ENCODE measurements at places on chromosomes 5 and 9. TPM values are rescaled to one million over a fixed set of nuclear protein-coding genes. Genes with fewer than 3 reads are reported as not detected.

Gene FOXD4L4
- not detected for total RNA-seq

Gene SHC3
- under 0.01 TPM for total RNA-seq

Gene ALDOB
- total RNA-seq, result not detected

Gene RNF208
- not detected for total RNA-seq

Gene PDGFRB
- total RNA-seq, result 0.69 TPM

Gene PAIP1
- total RNA-seq, result 77.7 TPM

Gene NPR3
- total RNA-seq, result 0.05 TPM

Gene RLN2
- total RNA-seq, result not detected

Gene NTRK2
- total RNA-seq, result not detected

Gene DBH
- not detected for total RNA-seq

Gene CTNND2
- total RNA-seq, result not detected

Gene PALM2AKAP2
- total RNA-seq, result 0.05 TPM

Gene KLF9
- total RNA-seq, result 16.1 TPM

Gene SEMA5A
- total RNA-seq, result 0.13 TPM

Gene MELK
- total RNA-seq, result 46.7 TPM

Gene MCIDAS
- total RNA-seq, result not detected

Gene IFNB1
- total RNA-seq, result 0.13 TPM

Gene CDC20B
- not detected for total RNA-seq

Gene AFAP1L1
- total RNA-seq, result 72.3 TPM

Gene LCP2
- total RNA-seq, result 9.4 TPM

Gene MAN2A1
- 41.3 TPM for total RNA-seq

Gene GLRX
- total RNA-seq, result 36.0 TPM

Gene RLN1
- not detected for total RNA-seq

Gene SLC31A1
- 19.3 TPM for total RNA-seq

Gene PCDHB8
- not detected for total RNA-seq

Gene BHMT2
- total RNA-seq, result 1.6 TPM

Gene PHPT1
- total RNA-seq, result 189 TPM

Gene SLC25A2
- total RNA-seq, result 0.15 TPM

Gene SMAD5
- total RNA-seq, result 29.7 TPM

Gene RIMOC1
- total RNA-seq, result 15.1 TPM

Gene PCDHGA7
- 0.80 TPM for total RNA-seq

Gene TTC1
- 52.9 TPM for total RNA-seq

Gene HSD17B4
- 100 TPM for total RNA-seq

Gene COL15A1
- 10.0 TPM for total RNA-seq

Gene TAS2R1
- not detected for total RNA-seq

Gene FBP1
- 15.8 TPM for total RNA-seq

Gene NUTM2F
- not detected for total RNA-seq

Gene PTGES
- 0.30 TPM for total RNA-seq

Gene PHAX
- 35.2 TPM for total RNA-seq

Gene WDR38
- total RNA-seq, result not detected

Gene ANXA2R
- total RNA-seq, result 8.1 TPM

Gene MOB3B
- 0.30 TPM for total RNA-seq

Gene FAT2
- not detected for total RNA-seq

Gene FAXDC2
- 2.3 TPM for total RNA-seq

Gene F2RL1
- 5.8 TPM for total RNA-seq

Gene TSLP
- total RNA-seq, result not detected

Gene IL7R
- total RNA-seq, result 3.8 TPM

Gene LTC4S
- not detected for total RNA-seq

Gene ENHO
- total RNA-seq, result not detected

Gene CXXC5
- 6.0 TPM for total RNA-seq

Gene SHROOM1
- 13.9 TPM for total RNA-seq

Gene PCDHB14
- 0.20 TPM for total RNA-seq

Gene RIGI
- 40.3 TPM for total RNA-seq

Gene CRHBP
- not detected for total RNA-seq

Gene MEIKIN
- total RNA-seq, result not detected

Data from mammary microvascular endothelial cell (primary cell).